ENCODE measurements at places on chromosomes 16 and 17.

DNA sequence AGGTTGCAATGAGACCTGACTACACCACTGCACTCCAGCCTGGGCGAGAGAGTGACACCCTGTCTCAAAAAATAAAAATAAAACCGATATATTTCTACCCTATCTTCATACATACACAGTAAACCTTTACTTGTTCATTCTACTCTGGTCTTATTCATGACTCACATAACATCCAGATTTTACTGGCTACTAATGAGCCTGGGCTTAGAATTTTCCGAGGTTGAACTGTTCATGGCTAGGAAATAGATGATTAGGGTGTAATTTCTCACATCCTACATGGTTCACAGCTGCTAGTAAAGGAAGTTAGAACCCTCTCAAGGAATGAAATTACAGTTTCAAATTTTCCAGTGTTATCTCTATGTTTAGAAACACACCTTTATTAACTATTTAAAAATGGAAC, 14.7 kb downstream of the GSPT1 start:
- no peak for DNase-seq

DNA sequence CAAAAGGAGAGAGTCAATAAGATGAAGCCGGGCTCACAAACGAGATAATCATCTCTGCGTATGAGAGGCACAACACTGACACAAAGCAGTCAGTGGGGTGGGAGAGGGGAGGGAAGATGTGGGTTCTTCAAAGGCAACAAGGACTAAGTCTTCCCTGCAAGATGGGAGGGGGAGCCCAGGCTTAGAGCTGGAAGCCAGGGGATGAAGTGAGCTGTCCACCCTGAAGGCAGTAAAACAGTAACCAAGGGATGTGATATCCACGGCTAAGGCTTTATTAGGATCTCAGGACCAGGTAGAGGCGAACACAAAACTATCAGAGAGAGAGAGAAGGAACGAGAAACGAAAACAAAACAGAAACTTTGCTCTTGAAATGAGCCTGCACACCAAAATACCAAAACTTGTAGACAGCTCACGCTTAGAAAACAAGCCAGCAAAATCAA, 115.9 kb downstream of the DYNLRB2 start:
- no peak for DNase-seq

- peak; percentile 16 for DNase-seq
These were observed 119.0 kb downstream of the SNX29 start for GRCh38 chr16:12095275-12096156.

DNA sequence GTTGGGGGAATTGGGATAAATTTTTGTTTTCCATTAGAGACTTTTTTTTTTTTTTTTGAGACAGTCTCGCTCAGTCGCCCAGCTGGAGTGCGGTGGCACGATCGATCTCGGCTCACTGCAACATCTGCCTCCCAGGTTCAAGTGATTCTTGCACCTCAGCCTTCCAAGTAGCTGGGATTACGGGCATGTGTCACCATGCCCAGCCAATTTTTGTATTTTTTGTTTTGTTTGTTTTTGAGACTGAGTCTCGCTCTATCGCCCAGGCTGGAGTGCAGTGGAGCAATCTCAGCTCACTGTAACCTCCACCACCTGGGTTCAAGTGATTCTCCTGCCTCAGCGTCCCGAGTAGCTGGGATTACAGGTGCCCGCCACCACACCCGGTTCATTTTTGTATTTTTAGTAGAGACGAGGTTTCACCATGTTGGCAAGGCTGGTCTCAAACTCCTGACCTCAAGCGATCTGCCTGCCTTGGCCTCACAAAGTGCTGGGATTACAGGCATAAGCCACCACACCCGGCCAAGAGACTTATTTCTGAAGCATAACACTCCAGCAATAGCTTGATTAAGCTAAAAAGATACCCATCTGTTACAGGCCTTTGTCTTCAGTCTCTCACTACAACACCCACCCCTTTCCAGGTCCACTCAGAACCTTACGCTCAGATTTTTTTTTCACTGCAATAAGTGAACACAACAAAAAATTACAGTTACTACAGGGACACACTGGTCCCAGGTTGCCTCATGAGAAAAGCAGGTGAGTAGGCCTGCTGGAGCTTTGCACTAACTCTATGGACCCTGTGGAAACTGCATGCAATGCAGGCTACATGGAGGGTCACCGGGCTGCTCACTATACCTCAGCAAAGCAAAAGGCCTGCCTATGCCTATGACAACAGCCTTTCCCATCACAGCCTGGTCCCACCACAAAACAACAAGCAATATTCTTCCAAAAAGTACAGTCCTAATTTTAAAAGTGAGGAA, 34.6 kb downstream of the KANSL1 start:
- DNase-seq = no peak

- DNase-seq = no peak
These were observed 6.5 kb upstream of the FDXR start for GRCh38 chr17:74879308-74879707.

DNA sequence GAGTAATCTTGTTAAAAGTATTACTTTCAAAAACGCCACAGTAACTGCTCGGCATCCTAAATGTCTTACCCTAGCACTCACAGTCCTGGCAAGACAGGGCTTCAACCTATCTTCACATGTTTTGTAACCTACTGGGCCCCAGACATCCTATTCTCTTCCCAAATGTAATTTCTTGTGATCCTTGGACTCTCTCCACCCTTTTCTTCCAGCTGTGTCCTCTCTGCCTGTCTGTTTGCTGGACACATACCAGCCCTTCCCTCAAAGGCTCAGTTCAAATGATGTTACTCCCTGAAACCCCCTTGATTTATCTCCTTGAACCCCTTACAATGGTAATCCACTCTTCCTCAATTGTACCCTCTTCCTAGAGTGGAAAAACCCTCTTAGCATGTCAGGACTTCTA, 60.1 kb upstream of the CNEP1R1 start:
- no peak for DNase-seq

- DNase-seq = no peak
These were observed 86.1 kb downstream of the RPA1 start for GRCh38 chr17:1915889-1916288.

DNA sequence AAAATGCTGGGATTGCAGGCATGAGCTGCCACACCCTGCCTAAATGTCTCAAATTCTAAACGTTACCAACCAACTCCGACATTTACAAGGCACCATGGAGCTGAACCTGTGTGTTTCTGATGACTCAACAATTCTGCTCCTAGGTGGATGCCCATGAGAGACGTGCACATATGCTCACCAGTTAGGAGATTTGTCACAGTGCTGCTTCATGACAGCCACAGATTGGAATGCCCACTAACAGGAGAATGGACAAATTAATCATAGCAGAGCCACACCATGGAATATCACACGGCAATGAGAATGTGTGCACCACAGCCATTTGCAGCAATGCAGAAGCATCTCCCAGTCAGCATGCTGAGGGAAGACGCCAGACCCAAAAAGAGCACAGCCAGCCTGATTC, 8.0 kb upstream of the KCNG4 start:
- no peak for DNase-seq

- DNase-seq = no peak
These were observed 18.7 kb upstream of the ATP5MC1 start for GRCh38 chr17:48873696-48874443.

DNA sequence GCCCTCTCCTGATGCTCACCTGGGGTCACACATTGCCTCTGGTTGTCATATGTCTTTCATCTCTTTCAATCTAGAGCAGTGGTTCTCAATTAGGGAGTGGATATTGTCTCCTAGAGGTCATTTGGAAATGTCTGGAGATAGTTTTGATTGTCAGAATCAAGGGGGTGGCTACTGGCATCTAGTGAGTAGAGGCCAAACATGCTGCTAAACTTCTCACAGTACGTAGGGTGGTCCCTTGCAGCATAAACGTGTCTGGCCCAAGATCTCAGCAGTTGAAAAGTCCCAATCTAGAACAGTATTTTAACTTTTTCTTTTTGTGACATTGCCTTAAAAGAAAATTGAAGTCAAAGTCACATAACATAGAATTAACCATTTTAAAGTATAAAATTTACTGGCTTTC, 30.5 kb upstream of the SLC5A10 start:
- DNase-seq = no peak

GRCh38 chr16:82748026-82748425, 121.3 kb downstream of the CDH13 start:
- no peak for DNase-seq

DNA sequence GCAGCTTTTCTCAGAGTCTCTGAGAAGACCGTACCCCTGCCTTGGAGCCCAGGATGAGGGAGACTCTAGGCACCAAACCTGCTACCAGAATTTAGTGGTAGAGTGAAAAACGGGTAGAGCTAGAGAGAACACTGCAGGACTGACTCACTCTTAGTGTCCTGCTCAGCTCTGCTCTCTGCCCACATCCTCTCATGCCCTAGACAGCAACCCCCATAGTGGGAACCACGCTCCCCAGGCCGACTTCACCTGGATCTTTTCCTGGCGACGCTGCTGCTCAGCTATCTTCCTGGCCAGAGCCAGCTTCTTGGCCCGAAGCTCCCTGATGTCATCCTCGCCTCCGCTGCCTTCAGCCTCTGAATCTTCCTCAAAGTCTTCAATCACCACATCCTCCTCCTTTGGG, 26.7 kb downstream of the HIC1 start:
- no peak for DNase-seq

GRCh38 chr17:9926150-9926804, 21.2 kb upstream of the RCVRN start:
- no peak for DNase-seq

GRCh38 chr17:64007838-64008282, 9.7 kb downstream of the PRR29 start:
- DNase-seq = no peak

GRCh38 chr17:66548158-66548557, 245.7 kb downstream of the PRKCA start:
- DNase-seq = no peak

DNA sequence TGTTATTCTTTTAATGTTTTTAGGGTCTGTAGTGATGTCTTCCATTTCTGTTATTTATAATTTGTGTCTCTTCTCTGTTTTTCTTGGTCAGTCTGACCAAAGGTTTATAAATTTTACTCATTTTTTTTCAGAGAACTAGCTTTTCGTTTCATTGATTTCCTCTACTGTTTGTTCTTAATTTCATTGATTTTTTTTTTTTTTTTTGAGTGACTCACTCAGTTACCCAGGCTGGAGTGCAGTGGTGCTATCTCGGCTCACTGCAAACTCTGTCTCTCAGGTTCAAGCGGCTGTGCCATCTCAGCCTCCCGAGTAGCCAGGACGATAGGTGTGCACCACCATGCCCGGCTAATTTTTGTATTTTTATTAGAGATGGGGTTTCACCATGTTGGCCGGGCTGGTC, 12.6 kb upstream of the UBTF start:
- DNase-seq = no peak

GRCh38 chr17:75847614-75848522, 3.7 kb upstream of the UNC13D start:
- no peak for DNase-seq

- peak; percentile 25 for DNase-seq
These were observed 56.0 kb downstream of the TNFRSF13B start for GRCh38 chr17:16915752-16916556.

DNA sequence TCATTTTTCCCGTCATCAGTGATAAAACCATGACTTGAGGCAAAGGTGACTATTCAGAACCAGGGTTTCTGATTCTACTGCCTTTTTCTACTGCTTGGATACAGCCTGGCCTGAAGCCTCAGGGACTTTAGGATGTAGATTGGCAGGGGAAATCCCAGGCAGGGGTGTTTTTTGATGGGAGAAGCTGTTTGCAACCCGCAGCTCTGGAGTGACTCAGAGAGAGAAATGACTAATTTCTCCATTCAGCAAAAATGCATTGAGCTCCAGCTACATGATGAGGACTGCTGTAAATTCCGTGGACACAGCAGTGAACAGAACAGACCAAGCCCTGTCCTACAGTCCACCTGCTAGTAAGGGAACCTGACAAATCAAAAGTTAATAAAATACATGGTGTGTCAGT, 560.6 kb downstream of the CDH13 start:
- no peak for DNase-seq

- no peak for DNase-seq
These were observed 10.7 kb upstream of the KRT28 start for GRCh38 chr17:40810494-40810893.

DNA sequence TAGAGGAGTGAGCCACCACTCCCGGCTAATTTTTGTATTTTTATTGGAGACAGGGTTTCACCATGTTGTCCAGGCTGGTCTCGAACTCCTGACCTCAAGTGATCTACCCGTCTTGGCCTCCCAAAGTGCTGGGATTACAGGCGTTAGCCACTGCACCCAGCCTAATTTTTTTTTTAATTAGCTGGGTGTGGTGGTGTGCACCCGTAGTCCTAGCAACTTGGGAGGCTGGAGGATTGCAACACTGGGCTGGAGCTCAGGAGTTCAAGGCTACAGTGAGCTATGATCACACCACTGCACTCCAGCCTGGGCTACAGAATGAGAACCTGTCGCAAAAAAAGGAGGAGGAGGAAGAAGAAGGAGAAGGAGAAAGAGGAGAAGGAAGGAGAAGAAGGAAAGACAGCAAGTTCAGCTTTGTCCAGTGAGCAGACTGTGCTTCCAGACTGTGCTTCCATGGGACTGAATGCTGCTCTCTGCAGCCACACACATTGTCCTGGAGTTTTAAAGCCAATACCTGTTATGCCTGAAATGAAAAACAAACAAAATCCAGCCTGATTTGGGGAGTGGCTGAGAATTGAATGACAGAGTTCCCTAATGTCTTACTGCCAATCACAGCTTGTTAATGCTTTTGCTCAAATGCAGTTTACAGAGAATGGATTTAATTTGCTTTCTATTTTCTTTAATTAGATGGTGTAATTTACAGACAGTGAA, 2.8 kb upstream of the TNFRSF13B start:
- no peak for DNase-seq

DNA sequence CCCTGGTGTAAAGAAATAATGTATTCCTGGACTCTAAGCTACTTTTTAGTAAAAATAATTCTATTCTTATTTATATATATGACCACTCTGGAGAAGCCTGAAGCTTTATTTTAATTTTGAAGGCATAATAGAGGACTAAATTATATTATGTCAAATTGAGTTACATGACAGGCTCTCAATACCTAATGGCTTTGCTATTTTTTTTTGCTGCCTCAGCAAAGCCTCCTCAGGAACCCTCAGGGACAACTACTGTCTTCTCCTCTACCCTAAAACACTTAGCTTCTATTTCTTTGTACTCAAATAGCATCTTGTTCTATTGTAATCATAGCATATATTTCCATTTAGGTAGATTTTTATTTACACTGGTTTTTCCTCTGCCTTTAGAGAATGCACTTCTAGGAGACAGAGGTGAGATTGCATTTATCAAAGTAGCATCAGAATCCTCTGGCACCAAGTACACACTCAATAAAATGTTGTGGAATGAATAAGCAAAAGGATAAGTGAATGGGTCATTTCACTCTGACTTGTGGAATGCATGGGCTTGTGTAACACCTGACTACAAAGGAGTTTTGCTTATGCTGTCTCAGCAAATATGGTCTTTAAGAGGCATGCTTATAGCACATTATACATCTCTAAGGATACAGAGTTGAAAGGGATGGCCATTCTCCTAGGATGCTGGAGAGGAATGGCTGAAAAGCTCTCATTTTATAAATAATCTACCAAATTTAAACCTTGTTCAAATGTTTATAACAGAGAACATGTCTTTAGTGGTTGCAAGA, 605.2 kb downstream of the KCNJ2 start:
- no peak for DNase-seq

- DNase-seq = no peak
These were observed 2.4 kb upstream of the PRR15L start for GRCh38 chr17:47959825-47960655.
